ENCODE measurements at places on chromosomes 7 and 10. TPM values are rescaled to one million over a fixed set of nuclear protein-coding genes. Genes with fewer than 3 reads are reported as not detected.

DNA sequence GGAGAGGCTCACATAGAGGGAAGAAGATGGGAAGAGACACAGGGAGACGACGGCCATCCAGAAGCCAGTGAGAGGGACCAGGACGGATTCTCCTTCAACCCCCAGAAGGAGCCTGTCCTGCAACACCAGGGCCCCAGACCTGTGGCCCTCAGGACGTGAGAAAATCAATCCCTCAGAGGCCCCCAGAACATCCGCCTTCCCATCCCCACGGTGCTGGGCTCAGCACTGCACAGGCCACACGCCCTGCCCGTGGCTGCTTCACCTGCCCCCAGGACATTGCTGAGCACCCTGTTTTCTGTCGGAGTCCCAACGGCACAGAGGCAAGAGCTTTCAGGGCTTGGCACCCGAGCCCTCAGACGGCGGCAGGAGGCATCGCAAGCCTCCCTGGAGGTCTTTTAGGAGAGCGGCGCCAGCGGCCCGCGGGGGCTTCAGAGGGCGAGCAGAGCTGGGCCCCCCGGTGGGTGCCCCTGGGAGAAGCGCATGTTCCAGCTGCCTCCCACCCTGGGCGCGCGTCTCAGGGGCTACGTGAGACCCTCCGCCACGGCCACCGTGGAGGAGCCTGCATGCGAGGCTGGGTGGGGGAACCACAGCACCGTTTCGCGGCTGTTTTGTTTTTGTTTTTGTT, 42.8 kb downstream of the PDGFA start:
- DNase-seq = no peak

DNA sequence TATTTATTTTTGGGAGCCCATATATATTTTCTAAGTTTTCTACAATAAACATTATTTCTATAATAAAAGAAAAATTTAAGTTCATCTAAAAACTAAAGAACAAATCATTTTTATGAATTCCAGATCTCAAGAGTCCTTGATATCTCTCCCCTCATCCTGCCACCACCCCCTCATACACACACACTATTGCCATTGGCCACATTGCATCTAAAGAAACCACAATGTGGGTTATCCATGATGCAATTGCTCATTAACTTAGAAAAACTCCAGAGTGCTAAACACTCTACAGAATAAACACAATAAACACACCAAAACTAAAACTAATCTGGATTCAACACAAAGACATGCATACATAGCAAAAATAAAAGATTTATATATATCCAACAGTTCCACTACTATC, 37.8 kb downstream of the FAM13C start:
- no peak for DNase-seq

DNA sequence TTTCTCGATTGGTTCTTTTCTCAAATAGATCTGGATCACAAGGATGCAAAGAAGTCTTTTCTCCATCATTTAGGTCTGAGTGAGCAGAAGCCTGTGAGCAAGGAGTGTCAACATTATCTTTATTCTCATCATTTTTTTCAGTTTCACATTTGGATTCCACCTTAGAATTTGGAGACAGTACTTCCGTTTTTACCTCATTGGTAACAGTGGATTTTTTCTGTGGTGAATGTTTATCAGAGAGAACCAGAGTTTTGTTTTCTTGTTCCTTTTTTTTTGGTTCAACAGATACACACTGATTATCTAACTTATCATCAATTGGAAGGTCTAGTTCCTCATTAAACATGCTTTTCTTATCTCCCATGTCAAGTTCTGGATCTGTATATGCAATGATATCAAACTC, 151.3 kb downstream of the GALNT11 start:
- no peak for DNase-seq

DNA sequence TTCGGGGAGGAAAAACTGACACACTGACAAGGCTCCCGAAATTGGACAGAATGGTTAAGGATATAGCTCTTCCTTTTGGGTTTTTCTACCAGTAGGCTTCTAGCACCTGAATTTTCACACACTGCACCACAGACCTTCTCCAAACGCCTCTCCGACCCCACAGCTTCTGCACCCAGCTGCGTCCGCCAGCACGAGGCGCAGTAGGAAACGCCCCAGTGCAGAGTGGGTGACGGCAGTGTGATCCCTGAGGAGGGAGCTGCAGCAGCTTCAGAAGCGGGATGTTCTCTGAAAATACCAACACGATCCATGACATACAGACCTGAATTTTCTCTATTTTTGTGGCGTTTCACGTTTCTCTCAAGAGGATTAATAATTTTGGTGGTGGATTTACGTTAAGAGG, 25.9 kb downstream of the HSPB1 start:
- no peak for DNase-seq

DNA sequence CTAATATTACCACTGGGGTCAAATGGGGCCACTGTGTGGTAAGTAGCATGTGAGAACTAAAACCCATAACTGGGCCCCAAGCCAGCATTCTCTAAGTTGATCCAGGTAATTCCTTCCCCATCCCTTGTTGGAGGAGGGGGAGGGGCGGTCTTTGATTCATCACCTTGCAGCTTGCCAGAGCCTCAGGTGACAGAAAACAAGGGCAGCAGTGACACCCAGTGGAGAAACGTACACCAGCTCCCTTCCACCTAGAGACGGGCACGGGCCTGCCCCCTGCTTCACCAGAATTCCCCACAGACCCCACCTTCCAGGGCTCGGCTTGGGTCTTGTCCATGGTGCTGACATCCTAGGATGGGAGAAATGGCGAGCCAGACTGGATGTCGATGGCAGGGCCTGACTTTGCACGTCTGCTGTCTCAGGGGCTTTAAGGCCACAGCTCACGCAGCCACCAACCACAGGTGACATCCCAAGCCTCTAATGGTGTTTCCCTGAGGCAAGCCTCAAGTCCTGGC, 102.0 kb downstream of the STRA8 start:
- peak; percentile 25 for DNase-seq

The GET4 gene
- total RNA-seq = 90.9 TPM

GRCh38 chr10:122191936-122192541, 79.1 kb upstream of the BTBD16 start:
- DNase-seq = no peak

The SLC13A1 gene
- not detected for total RNA-seq

The FKBP9 gene
- total RNA-seq = 183 TPM

DNA sequence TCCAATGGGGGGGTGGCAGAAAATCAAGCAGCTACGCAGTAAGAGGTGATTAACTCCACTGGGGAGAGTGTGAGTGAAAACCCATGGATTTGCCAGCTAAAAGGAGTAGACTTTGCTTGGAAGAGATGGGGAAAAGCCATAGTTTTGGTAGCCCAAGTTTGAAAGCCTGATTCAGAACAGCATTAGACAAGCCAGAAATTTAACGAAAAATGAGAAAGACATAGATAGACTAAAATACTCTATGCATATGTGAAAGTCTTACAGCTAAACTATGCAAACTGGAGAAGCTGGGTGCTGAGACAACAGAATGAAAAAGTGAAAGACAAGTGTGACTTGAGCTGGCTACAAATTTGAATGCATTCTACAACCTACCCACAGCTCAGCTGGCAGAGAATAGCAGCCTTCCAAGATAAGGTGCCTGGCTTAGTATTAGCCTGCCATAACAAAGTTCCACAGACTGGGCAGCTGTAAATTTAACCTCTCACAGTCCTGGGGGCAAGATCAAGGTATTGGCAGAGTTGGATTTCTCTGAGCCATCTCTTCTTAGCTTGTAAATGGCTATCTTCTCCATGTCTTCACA, 156.6 kb downstream of the CDC14C start:
- no peak for DNase-seq

DNA sequence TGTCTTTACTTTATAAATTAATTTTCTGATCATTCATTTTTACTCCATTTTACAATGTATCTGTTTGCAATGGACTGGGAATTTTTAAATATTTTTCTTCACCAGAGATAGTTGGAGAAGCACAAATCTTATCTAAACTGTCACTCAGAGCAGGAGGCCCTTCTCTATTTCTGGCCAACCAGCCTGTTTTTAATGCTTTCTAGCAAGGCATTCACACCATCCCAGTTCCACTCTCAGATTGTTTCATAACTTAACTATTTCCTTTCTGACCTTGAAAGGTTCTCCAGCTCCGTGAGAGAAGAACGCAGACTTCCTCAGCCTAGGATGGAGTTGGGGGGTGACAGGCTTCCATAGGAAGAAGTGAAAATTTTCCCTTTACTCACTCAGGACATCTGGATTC, 155.8 kb downstream of the SKIDA1 start:
- no peak for DNase-seq
